ENCODE measurements at places on chromosomes 2 and 18.

DNA sequence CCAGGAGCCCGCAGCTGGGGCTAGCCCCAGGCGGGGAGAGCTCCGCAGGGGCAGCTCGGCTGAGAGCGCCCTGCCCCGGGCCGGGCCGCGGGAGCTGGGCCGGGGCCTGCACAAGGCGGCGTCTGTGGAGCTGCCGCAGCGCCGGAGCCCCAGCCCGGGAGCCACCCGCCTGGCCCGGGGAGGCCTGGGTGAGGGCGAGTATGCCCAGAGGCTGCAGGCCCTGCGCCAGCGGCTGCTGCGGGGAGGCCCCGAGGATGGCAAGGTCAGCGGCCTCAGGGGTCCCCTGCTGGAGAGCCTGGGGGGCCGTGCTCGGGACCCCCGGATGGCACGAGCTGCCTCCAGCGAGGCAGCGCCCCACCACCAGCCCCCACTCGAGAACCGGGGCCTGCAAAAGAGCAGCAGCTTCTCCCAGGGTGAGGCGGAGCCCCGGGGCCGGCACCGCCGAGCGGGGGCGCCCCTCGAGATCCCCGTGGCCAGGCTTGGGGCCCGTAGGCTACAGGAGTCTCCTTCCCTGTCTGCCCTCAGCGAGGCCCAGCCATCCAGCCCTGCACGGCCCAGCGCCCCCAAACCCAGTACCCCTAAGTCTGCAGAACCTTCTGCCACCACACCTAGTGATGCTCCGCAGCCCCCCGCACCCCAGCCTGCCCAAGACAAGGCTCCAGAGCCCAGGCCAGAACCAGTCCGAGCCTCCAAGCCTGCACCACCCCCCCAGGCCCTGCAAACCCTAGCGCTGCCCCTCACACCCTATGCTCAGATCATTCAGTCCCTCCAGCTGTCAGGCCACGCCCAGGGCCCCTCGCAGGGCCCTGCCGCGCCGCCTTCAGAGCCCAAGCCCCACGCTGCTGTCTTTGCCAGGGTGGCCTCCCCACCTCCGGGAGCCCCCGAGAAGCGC is 15.0 kb upstream of the GMPPA start:
- DNase-seq = peak; percentile 28

DNA sequence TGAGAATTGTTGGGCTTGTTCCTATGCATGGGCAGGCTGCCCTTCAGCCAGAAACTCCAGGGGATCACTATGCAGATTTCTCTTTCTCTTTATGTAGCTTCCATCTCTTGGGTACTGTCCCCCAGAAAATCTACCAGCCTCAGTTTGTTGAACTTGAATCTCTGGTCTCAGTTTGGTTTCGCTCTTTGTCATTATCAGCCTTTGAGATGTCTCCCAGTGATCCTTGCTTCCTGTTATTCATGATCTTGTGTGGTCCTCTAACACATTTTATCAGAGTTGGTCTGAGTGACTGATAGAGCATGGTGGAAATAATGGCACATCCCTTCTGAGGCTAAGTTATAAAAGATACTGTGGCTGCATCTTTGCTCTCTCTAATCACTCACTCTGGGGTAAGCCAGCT is 7.8 kb downstream of the TMEM87B start:
- no peak for DNase-seq

GRCh38 chr2:204730603-204731002 is 185.3 kb downstream of the PARD3B start:
- DNase-seq = no peak

DNA sequence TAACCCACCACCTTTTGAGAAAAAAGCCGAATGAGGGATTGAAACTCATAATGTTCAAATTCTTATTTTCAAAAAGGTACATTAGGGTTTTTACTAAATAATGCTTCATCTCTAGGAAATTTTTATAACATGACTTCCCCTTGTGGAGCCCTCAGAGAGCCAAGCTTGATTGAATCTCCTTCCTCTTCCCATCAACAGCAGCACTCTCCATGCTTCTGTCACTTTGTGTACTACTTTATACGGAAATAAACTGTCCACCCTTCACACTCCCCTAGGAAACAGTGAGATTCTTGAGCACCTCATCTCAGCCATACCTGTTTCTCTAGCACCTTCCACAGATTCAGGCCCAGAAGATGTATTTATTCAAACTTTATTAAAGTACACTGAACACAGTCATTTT is 51.8 kb downstream of the TFPI start:
- DNase-seq = no peak

- DNase-seq = peak; percentile 42
Measured at GRCh38 chr18:58535340-58536201, 93.3 kb downstream of the ALPK2 start.

GRCh38 chr2:212960336-212960735 is 191.1 kb downstream of the IKZF2 start:
- DNase-seq = no peak

DNA sequence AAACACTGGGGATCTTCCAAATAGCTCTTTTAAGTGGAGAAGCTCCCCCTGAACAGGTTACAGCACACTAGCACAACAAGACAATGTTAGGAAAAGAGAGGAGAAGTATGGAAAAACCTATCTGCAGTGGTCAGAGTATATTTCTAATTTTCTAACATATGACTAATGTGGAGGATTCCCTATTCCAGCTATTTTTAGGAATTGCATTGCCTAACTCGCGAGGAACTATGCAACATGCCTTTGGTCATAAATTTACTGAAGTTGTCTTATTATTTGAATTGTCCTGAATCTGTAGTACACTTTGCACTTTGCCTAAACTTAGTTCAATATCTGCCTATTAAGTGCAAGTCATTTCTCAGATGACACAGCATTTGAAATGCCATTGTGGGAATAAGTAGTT is 381.4 kb downstream of the CCDC85A start:
- no peak for DNase-seq

DNA sequence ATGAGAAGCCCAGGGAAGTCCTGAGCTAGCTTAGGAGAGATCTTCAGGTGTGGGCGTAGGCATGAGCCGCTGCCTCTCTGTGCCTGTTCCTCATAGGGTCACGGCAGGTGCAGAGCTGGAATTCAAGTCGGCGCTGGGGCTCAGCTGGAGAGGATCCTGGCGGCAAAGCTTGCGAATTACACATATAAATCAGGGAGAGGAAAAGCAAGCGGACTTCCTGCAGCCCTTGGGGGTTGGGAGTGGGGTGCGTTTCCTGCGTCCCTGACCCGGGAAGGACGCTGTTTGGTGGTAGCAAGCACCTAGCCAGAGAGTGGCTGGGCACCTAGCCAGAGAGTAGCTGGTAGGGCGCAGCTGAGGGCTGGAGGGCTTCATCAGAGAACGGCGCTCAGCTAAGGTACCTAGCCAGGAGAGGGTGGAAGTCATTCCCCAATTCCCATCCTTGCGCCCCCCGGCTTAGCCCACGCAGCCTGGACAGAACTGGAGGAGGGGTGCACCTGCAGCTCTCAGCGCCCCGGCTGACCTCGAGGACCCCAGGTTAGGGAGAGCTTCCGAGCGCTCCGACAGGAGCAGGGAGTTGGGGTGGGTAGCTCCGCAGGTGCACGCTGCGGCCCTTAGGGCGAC is 459 bp upstream of the EFR3B start:
- no peak for DNase-seq

DNA sequence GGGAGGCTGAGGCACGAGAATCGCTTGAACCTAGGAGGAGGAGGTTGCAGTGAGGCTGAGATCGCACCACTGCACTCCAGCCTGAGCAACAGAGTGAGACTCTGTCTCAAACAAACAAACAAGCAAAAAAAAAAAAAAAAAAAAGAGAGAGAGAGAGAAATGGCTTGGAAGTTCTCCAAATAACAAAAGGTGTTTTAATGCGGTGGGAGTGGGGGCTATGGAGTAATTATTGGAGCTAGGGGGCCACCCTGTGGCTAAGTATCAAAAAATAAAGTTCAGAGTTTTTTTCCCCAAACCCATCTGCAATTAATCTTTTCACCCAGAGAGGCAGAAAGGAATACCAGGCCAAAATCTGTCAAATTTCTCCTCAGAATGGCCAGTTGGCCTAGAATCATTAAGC is 23.0 kb upstream of the CEP68 start:
- no peak for DNase-seq

GRCh38 chr18:44744161-44745121 is 63.8 kb downstream of the SETBP1 start:
- no peak for DNase-seq
